Effector memory CD4-positive, alpha-beta T cell (primary cell): ENCODE measurements at places on chromosomes 7 and 10.

DNA sequence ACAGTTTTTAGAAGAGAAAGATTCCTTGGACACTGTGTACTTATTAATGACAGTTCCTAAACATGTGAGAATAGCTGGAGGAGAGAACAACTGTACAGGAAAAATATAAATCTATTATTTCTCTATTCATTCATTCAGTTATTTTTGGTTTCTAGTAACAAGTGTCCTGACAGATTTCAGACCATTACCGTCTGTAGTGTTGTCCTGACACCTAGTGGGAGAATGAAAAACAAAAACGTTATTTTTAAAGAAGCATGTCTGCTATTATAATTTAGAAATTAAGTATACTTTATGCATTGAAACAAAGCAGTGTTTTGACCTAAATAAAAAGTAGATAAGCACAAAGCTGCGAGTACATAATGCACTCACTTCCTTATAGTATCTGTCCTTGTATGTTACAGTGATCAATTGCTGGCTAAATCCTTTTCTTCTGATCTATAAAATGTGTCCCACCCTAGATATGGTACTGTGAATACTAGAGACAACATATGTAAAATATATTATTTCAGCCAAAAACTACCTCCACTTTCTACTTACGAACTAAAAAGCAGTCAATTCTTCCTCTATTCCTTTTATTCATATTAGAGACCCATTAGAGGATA, 575.6 kb downstream of the ARL4A start:
- no peaks in the 10 kb centered on the region for H3K36me3 ChIP-seq
- no peak for DNase-seq
- no peaks in the 10 kb centered on the region for H3K27me3 ChIP-seq
- H3K4me3 ChIP-seq = no peak overlapping the region

DNA sequence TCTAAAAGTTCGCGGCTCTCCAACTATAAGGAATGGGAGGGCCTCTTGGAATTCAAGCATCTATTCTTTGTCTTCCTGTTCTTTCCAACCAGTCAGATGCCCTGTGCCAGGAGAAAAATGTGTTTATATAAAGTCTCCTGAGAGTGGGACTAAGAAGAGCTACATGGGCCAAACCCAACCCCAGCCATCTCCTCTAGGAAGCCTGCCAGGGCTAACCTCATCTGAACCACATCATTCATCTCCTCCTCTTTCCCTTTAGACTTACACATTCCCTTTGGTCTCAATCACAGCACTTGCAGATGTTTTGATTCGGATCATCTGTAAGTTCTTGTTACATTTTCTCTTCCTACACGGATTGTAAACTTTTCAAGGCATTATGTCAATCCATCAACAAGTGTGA, 62.6 kb downstream of the DOCK4 start:
- no peak overlapping the region for H3K27ac ChIP-seq
- H3K36me3 ChIP-seq = no peaks in the 10 kb centered on the region
- no peak overlapping the region for H3K4me3 ChIP-seq

DNA sequence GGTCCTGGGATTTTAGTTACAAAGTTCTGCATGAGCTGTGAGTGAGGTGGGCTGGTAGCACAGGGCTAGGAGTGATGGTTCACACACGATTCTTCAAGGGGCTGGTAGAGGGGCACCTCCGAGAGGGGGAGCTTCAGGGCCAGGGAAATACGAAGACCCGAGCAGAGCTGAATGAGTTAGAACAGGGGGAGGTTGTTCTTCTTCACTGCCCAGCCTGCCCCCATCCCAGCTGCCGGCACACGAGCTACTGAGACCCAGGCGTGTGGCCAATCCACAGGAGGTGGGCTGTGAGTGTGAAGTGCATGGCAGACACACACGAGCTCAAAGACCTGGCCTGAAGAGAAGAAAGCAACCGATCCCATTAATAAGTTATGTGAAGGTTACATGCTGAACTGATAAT, 256.2 kb upstream of the ZNF32 start:
- H3K27me3 ChIP-seq = no peaks in the 10 kb centered on the region
- H3K36me3 ChIP-seq = no peaks in the 10 kb centered on the region
- no peak overlapping the region for H3K4me3 ChIP-seq

- no peak overlapping the region for H3K4me3 ChIP-seq
- H3K27me3 ChIP-seq = no peaks in the 10 kb centered on the region
- H3K27ac ChIP-seq = no peak overlapping the region
- no peaks in the 10 kb centered on the region for H3K4me1 ChIP-seq
Measured at GRCh38 chr7:87506246-87507180, 31.0 kb upstream of the ABCB4 start.

GRCh38 chr10:5233324-5233723, 36.7 kb downstream of the AKR1C4 start:
- H3K36me3 ChIP-seq = no peaks in the 10 kb centered on the region
- H3K27ac ChIP-seq = no peak overlapping the region
- no peaks in the 10 kb centered on the region for H3K27me3 ChIP-seq
- H3K4me3 ChIP-seq = no peak overlapping the region

DNA sequence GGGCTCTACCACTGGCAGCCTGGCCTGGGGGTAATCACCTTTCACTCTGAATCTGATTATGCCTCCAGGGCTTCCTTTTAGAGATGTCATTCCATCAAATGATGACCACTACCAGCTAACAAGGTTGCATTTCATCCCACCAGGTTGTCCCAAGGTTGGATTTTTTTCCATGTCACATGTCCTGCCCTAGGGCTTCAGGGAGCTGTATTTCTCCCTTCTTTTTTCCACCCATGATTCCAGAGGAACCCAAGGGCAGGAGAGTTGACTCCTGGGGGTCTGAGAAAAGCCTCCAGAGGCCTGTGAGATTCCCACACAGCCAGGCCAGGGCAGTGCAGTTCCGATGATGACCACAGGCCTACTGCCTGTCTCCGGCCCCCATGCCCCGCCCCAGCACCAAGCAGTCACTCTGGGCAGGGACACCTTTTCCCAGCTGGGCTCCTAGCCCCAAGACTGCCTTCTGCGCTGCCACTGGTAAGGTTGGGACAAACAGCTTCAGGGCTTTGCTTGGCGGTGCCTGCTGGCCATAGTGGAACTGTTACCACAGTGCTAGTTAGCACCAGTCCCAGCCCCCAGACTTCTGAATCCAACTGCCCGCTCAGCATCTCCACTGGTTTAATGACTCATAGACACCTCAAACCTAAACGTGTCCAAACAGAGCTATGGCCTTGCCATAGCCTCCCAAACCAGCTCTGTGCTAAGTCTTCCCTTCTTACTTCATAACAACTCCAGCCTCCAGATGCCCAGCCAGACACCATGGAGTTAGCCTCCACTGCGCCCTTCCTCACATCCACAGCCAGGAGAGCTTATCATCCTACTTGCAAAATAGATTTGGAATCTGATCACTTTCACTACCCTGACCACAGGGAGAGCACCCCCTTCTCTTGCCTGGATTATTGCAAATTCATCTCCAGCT, 133.7 kb downstream of the ARHGAP22 start:
- no peak overlapping the region for H3K4me3 ChIP-seq
- no peaks in the 10 kb centered on the region for H3K27me3 ChIP-seq
- no peak overlapping the region for H3K27ac ChIP-seq

DNA sequence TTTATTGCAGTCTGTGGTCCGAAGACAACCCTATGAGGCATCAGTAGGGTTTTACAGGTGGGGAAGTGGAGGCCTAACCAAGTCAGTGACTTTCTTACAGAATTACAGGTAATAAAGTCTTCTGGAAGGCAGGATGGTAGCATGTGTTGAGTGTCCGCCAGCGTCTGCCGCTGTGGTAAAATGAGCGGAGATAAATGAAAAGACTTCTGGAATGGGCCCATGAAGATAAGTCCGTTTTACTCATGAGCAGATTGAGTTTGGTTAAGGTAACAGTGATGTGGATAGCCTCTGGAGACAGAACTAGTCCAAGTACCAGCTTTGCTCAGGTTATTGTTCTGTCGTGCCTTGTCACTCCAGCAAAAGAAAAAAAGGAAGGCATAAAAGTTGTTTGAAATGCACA, 966 bp downstream of the FBH1 start:
- H3K4me1 ChIP-seq = peaks cover 12% of the 10 kb centered on the region
- H3K27me3 ChIP-seq = no peaks in the 10 kb centered on the region
- H3K36me3 ChIP-seq = peaks cover 3% of the 10 kb centered on the region
- no peak for DNase-seq
- peak overlapping the region; percentile 84 for H3K4me3 ChIP-seq

DNA sequence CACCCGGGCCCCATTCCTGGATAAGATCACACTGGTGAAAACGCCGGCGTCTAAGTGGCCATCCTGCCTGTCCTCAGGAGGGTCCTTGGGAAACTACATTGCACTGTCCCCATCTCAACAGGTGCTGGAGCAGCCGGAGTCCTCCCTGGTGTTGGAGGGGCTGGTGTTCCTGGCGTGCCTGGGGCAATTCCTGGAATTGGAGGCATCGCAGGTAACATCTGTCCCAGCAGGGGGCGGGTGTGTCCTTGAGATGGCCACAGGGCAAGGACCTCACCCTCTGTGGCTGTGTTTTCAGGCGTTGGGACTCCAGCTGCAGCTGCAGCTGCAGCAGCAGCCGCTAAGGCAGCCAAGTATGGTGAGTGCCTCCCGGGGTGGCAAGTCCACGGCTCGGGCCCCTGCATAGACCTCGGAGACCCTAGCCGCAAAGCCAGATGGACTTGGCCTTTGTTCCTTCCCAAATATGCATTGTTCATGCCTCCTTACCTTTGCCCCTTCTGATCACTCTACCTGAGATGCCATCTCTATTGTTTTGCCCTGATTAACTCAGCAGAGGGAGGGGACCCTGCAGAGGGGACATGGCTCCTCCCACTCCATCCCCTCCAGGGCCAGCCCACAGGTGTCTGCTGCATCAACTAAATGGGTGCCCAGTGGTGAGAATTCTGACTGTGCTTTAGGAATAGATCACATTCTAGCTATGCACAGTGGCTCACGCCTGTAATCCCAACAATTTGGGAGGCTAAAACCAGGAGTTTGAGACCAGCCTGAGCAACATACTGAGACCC, 23.8 kb downstream of the ELN start:
- no peaks in the 10 kb centered on the region for H3K4me1 ChIP-seq
- no peaks in the 10 kb centered on the region for H3K27me3 ChIP-seq
- DNase-seq = no peak
- no peak overlapping the region for H3K27ac ChIP-seq
- H3K36me3 ChIP-seq = no peaks in the 10 kb centered on the region
- no peak overlapping the region for H3K4me3 ChIP-seq

GRCh38 chr10:74096777-74097176, 53.9 kb downstream of the AP3M1 start:
- H3K27ac ChIP-seq = no peak overlapping the region
- H3K36me3 ChIP-seq = peaks cover 72% of the 10 kb centered on the region
- H3K4me1 ChIP-seq = no peaks in the 10 kb centered on the region
- no peaks in the 10 kb centered on the region for H3K27me3 ChIP-seq
- H3K4me3 ChIP-seq = no peak overlapping the region

DNA sequence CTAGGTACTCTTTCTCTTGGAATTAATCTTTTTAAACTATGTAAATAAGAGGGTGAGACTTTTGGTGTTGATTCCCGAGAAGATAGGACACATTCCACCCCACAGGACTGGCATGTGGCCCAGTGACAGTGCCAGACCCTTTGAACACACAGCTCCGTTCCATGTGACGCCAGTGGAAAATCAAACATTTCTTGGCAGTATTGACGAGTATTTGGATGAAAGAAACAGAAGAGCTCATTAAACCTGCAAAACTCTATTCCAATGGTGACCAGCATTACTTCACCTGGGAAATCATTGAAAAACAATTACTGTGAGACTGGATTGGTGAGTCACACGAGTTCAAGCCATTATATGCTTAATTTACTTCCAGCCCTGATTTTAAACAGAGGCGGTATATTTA, 25.8 kb downstream of the AKR1E2 start:
- H3K4me1 ChIP-seq = peaks cover 3% of the 10 kb centered on the region
- no peaks in the 10 kb centered on the region for H3K36me3 ChIP-seq
- H3K4me3 ChIP-seq = no peak overlapping the region
- no peak overlapping the region for H3K27ac ChIP-seq
- no peak for DNase-seq
